Fibroblast of skin of abdomen (primary cell): ENCODE measurements at places on chromosomes 2 and 18.
A peak's percentile ranks its signal among the peaks of the same experiment; 100 is the strongest.

- DNase-seq = no peak
Observed at GRCh38 chr2:68251855-68252399, 405 bp downstream of the PPP3R1 start.

DNA sequence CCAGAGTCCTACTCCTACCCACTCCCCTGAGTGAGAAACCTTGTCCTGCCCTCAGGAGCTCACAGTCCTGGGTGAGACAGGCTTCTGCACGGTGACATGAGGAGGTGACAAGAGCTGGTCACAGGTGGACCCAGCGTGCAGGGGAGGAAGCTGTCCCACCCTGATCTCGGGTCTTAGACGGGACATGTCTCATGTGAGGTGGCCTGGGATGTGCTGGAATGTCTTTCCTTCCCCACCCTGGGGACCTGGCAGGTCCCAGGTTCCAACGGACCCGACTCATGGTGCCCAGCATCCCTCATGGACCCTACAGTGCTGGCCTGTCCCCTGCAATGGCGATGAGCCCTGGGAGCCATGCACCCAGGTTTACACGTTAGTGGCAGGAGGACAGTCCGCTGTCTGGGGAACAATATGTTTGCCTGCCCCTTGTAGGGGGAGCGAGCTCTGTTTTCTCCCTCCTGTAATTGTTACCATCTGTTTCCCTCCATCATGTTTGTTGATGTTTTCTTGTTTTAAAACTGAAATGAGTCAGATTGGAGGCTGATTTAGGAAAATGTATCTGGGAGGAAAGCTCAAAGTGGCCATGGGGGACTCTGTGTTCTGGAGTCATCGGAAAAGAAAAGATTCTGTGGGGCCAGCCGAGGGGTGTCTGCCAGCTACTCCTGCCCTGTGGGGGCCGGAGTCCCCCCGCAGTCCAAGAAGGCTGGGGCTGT is 238.1 kb downstream of the KLHL29 start:
- DNase-seq = no peak

- DNase-seq = peak; percentile 21
Observed at GRCh38 chr2:188845692-188846091, 128.5 kb upstream of the COL3A1 start.

GRCh38 chr2:36678856-36679255 is 17.7 kb upstream of the VIT start:
- DNase-seq = no peak

GRCh38 chr2:158041400-158041799 is 60.3 kb upstream of the UPP2 start:
- DNase-seq = no peak

DNA sequence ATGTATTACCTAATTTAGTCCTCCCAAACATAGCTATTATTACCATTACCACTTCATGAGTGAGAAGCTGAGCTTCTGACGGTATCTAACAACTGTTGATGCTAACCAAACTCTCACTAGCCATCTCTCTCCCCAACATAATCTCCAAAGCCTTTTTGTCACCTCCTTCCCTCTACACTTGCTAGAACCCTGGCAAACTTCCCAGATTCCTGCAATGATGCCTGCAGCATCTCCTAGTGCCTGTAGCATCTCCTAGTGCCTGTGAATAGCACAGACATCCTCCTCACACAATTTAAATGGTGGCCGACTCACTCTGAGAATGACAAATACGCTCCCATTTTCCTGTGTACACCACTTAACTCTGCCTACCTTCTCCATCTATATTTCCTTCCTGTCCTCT is 126.7 kb downstream of the STK39 start:
- DNase-seq = peak; percentile 13

DNA sequence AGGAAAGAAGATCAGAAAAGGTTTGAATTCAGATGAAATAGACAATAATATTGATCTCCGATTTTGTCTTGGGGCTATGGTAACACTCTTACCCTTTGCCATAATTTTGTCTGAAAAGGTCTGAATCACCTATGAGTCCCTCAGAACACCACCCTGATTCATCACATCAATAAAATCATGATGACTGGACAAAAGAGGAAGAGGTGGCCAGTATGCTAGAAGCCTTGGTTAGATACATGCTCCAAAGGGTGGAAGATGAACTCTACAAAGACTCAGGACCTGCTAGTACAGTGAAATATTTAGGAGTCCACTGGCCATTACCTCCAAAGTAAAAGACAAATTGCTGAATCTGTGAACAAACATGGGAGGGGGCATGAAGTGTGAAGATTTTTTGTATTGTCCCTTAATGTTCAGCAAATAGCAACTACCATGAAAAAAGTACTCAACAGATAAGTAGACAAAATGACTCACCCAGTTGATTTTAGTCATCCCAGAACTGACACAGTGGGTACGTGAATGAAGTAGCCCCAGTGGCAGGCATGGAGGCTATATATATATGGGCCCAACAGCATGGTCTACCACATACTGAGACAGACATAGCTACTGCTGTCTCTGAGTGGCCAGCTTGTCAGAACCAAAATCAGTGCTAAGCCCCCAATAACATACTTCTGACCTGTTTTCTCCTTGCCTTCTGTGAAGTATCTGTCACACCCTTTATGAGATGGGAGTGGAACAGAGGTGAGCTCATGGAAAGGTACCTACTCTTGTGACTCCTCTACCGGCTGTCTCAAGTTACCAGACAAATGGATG is 36.5 kb upstream of the GLS start:
- no peak for DNase-seq

DNA sequence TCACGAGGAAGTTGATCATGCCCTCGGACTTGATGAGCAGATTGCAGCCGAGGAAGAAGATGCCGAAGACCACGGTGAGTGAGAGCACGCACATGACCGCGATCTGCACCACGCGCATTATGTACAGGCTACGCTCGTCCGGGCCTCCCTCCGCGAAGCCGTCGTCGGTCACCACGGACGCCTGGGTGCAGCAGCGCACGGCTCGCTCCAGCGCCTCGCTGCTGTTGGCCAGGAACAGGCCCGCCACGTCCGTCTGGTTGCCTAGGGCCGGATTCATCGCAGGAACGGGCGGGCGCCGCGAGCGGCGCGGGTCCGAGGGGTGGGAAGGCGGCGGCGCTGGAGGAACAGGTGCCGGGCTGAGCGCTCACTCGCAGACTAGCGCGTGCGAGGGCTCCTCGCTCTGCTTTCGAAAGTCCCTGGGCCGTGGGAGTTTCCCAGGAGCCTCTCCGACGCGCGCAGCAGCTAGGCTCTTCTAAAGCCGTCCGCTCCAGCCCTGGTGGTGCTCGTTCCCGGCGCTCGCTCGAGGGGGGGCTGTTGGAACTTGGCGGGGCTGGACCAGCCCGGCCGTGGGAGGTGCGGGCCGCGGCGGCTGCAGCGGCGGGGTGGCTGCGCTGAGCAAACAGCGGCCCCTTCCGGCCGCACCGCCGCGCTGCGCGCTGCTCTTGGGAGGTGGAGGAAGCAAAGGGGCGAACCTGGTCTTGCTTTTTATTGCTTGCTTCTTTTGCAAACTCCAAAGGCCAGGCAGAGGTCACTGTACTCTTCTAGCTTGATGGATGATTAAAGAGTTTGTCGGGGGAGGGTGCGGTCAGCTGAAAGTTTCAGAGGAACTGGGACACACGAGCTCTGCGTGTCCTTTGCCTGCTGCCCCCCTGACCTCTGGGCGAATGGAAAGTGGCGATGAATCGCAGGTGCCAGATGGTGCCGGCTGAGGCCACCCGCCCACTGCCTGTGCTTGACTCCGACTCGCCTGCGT is at the start of gene RPRM:
Gene RPRM (minus strand): TSS at position 474 of the 973 bp plus-strand sequence. CDS start 197 bp downstream, at position 277.
- DNase-seq = peak; percentile 50

- peak; percentile 96 for DNase-seq
Observed at GRCh38 chr2:201969938-201970785, 63.5 kb upstream of the FZD7 start.

DNA sequence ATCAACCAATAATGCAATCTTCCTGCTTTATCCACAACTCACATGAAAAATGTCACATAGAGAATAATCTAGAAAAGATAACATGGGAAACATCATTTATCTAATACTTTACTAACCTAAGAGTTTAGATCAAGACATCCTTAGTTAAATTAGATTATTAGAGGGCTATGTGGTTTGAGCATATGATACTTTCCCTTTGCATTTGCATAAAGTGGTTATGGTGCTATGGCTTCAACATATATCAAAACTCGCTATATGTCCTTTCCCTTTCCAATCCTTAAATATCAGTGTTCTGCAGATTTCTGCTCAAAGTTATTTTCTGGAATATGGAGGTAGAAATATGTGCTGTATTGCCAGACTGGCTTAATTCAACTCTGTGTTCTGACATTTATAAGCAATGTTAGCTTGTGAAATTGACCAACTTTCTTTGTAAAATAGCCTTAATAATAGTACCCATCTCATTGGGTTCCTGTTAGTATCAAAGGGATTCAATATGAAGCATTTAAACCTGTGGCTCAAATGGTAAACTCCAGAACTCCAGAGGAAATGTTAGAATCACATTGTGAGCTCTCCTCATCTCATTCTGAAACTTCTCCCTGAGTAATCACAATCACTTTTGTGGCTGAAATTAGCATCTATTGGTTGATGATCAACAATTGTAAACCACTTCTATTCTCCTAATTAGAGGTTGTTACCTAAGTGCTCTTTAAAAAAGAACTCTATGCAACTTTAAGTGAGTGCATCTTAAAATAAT is 1089.9 kb upstream of the SLC39A10 start:
- no peak for DNase-seq

DNA sequence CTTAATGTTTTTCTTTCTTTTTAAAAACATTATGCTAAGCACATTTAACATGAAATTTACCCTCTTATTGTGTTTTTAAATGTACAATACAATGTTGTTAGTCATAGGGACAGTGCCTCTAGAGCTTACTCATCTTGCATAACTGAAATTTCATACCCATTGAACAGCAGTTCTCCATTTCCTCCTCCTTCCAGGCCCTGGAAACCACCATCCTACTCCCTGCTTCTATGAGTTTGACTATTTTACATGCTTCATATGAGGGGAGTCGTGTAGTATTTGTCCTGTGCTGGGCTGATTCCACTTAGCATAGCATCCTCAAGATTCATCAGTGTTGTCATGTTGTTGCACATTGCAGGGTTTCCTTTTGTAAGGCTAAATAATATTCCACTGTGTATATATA is 92.6 kb downstream of the SPATS2L start:
- DNase-seq = peak; percentile 82

- peak; percentile 83 for DNase-seq
Observed at GRCh38 chr2:26033270-26033817, 540 bp upstream of the RAB10 start.

DNA sequence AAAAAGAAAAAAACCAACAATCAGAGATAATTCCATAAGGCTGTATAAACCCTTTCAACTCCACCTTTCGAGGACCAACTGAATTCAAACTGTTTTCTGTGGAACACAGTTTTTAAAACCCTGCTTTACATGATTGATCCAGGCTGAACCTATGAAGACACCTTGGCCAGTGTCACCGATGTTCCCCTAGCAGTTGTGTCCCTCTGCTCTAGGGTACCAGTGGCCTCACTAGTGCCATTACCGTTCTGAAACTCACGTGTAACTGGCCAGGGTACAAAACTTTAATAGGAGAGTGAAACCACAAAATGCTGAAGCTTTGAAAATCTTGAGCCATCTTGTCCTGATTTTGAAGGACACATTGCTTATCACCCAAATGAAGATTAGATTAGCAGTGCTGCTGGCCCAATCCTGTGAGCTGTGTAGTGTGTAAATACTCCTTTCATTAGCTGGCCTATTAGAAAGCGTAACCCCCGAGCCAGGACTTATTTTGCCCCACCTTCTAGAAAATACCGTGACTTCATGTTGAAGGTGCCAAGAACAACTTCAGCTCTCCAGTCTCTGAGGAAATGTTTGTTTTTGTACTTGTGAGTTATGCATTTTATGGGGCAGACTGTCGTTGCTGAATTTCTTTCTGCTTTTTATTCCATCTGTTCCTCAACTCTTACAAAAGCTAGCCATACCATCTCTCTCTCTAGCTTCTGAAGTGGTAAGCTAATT is 147.8 kb upstream of the MAP3K20 start:
- peak; percentile 58 for DNase-seq

DNA sequence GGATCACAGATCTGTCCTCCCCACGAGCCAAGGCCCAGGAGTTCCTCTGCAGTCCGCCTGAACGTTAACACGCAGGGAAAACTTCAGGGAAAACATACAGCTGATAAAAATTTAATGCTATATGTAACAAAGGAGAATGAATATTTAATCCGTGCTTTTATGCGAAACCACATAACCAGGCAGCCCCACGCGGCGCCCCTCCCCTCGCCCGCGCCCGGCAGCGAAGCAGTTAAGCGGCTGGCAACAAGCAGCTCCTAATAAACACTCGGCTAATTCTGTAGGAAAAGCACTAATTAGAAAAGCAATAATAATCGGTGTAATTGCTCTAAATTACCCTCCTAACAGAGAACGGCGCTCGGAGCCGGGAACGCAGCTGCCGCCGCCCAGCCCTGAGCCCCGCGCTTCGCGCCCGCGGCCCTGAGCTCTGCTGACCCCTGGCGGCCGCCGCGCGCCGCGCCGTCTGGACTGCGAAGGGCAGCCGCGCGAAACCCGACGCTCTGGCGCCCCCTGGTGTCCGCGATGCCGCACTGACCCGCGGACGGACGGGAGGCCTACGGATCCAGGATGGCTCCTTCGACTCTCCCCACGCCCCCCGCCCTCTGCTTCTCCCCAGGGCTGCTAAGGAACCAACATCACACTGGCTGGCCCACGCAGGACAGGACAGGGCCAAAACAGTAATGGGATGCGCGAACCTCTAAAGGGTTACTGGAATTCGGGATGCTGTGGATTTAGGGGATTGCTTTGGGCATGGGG is 181.4 kb downstream of the SMAD2 start:
- peak; percentile 44 for DNase-seq

DNA sequence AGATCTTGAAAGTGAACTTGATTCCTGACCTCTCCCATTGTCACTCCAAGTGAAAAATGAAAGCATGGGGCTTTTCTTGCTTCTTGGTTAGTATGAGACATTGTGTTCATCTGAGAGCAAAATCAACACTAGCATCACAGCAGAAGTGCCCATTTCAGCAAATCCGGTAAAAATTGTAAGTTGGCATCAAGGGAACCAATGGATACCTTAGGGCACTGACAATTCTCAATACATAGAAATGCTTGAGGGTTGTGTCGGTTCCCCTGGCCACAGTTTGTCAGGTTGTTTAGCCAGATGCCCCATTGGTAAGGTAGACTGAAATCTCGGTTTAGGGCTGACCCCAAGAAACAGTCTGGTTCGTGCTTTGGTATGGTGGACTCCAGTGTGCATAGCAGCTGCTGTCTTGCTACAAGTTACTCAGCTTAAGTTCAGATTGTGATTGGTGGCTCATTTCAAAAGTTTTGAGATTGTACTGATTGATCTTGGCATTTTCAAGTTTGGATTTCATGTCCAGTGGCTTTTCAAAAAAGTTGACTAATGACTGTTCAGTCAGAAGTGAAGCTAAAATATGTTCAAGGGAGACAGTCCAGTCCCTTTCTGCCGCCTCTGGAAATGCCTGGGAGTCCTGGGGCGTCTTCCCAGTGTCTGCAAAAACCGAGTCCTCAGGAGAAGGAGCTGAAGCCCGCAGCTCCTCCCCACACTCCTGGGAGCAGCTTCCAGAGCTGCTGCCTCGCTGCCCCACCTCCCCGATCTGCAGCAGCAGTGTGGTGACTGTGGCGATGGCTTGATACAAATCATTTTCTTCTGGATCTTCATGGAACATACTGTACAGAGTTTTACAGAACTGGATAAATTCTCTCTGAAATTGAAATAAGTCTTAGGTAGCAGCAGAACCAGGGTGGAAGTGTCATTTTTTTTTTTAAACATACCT is 5.6 kb downstream of the RPL31 start:
- DNase-seq = peak; percentile 18
